RWPE1 (cell line): ENCODE measurements at places on chromosomes 5 and 9.
A peak's percentile ranks its signal among the peaks of the same experiment; 100 is the strongest.

DNA sequence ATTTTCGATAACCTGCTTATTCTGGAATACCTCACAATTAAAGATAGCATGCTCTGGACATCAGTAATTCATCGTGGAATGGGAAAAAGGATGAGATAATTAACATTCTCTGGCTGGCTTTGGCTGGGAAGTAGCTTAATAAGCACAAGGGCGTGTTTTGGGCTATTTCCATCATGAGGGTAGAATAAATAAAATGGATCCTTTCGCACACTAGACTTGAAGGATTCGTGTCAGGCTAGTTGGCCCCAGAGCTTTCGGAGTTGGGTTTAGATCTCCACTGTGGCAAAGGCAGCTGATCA is 151.2 kb upstream of the ADRA1B start:
- no peak for DNase-seq

GRCh38 chr9:3941758-3942157 is 358.1 kb downstream of the GLIS3 start:
- no peak for DNase-seq

DNA sequence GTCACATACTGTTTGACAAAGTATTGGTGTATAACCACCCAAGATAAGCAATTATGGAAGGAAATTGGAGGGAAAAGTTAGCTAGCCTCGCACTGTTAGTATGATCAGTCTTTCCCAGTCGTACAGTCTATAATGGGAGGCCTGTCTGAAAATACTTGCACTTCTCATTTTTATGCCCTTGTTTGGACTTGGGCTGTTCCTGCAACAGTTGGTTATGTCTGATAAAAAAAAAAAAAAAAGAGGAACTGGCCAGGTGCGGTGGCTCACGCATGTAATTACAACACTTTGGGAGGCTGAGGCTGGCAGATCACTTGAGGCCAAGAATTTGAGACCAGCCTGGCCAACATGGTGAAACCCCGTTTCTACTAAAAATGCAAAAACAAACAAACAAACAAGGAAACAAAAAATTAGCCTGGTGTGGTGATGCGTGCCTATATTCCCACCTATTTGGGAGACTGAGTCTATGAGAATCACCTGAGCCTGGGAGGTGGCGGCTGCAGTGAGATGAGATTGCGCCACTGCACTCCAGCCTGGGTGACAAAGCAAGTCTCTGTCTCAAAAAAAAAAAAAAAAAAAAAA is 58.3 kb upstream of the ANKRD33B start:
- no peak for DNase-seq

DNA sequence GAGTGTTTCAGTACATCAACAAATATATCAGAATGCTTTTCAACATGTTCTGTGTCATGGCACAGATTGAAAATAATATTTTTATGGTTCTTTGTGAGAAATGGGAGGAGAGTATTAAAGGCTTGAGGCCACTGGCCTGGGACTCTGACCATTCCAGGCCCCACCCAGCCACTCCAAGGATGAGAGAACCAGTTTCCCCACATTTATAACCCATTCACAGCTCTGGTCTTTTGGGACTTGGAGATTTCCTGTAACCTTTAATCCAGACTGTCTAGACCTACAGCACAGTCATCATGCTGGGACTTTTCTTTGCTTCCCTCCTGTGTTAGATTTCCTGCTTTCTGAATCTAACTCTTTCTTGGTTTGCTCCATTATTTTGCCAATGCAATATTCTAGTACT is 389.6 kb downstream of the KIAA0825 start:
- no peak for DNase-seq

DNA sequence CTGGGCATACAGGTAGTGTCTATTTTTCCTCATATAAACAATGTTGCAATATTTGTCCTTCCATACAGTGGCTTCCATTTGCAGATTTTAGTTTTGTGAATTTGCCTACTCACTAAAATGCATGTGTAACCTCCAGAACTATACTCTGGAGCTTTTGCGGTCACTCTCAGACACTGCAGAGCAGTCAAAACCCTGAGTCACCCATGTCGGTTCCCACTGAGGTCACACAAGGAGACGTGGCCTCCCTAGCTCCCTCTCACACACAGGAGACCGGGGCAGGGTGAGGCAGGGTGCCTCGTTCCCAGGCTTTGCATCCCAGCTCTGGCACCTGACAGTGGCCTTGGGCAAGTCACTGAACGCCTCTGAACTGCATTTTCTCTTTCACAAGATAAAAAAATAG is 55.5 kb upstream of the ZNF354A start:
- DNase-seq: peak; percentile 78

DNA sequence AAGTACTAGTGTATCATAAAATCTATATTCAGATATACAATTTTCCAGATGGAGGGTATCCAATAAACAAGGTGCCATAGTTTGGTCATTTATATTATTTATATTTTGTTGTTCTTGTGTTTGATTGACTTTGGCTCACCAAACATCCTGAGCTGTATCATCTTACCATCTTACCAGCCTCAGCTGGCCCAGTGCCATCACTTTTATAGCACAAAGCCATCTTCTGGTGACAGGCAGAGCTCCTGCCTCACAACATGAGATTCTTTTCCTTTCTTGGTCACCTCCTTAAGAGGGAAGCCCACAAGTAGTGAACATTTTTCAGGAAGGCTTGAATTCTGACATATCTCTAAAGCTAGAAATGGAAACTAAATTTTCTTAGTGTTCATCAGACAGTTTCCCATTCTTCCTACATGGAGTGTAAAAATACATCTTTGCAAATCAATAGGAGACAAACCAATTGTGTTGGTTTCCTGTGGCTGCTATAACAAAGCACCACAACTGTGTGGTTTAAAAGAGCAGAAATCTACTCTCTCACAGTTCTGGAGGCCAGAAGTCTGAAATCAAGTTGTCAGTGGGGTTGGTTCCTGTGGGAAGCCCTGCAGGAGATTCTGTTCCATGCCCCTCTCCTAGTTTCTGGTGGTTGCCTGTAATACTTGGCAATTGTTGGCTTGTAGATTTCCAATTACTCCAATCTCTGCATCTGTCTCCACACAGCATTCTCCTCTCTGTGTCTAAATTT is 341.8 kb downstream of the MAN2A1 start:
- no peak for DNase-seq

GRCh38 chr5:107100121-107100520 is 570.6 kb downstream of the EFNA5 start:
- no peak for DNase-seq

DNA sequence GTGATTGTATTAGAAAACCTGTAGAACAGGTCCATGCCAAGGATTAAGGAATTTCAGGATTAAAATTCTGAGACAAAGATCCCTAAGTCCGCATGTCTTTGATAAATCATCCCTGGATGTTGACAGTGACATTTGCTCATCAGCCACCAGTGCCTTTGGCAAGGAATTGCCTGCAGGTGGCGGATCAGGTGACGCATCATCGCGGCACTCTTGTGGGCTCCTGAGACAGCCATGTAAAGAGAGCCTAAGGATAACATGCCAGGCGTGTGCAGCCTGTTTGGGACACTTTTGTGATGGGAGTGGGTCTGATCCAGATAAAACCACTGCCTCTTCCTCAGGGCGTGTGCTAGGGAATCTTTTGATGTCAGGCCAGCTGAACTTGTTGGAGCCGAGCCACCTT is 40.6 kb downstream of the ADCY2 start:
- no peak for DNase-seq

- DNase-seq: no peak
Measured at GRCh38 chr5:135851186-135851914, 16.9 kb downstream of the SLC25A48 start.

GRCh38 chr5:40191150-40191549 is 488.6 kb upstream of the PTGER4 start:
- DNase-seq: no peak

DNA sequence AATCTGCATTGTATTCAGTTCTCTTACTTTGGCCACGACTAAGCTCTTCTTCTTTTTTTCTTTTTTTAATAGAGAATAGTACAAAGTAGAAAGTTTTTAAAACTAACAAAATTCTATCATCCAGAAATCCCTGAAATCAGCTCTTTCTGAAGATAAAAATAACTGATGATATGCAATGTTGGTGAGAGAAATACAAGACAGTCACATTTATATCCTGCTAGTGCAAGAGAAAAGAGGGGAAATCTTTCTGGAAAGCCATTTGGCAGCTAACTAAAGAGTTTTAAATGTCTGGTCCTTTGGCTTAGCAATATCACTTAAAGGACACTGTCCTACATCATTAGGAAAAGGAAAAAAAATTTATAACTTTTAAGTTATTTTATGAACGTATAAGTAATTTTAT is 27.0 kb upstream of the FREM1 start:
- no peak for DNase-seq

- no peak for DNase-seq
Measured at GRCh38 chr9:137149363-137149762, 10.4 kb downstream of the GRIN1 start.

DNA sequence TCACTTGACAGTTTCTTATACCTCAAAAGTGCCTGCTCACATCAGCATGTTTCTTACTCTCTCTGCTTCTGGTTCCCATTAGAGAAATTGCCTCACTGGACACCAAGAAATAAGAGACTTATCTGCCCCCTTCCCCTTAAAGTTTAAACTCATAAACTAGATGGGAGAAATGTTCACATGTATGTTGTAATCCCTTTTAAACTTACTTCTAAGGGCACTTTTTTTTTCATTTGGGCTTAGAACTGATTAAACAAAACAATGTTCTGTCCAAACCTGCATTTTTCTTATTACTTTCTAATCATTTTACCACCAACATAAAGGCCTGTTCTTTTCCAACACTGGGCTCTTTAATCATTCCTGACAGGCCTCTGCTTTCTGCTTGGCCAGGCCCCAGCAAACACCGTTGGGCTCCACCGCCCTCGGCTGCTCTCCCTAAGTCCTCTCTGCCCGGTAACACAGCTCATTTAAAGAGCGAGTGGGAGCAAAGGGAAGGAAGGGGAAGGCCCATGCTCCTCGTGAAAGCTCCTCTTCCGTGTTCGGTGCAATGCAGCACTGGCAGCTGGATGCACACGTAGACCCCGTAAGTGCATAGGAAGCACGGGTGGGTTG is 53.4 kb downstream of the ROR2 start:
- no peak for DNase-seq

DNA sequence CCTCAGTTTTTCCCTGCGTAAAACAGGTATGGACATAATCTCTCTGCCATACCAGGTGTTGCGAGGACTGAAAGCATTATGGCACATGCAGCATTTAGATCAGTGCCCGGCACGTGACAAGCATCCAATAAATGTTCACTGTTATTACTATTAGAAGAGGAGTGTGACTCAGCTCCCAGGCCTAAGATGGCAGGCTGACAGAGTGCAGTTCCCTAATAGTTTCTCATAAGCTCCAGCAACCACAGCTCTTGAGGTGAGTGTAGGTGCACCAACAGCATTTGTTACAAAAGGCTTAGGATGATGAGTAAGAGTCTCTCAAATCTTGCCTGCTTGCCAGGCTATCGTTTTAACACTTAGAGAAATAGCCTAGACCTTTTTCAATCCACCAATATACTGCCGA is 28.9 kb upstream of the GLIS3 start:
- DNase-seq: no peak

DNA sequence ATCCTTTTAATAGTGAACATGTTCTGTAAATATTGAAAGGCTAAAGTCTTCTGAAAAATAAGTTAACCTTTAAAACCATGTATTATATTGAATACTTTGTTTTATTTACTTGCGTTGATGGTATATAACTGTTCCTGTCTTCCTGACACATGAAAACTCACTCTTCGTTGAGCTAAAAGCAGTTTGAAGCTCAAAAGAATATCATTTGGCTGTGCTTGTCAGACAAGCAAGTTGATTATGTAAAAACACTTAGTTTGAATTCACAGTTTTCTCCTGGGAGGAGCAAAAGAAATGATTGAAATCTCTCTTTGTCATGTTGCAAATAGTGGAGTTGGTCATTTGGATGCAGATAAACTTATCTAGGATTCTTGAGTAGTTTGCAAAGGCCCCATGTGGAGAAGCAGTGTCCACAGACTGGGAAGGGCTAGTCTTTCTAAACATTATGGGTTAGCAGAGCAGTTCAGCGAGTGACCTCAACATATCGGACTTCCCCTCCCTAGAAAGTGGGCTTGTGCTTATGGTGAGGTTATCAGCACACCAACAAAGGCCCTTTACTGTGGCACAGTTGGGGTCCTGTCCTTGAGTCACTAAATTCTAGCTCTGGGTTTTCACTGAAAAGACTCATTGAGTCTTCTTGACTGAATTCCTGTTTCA is 290.4 kb downstream of the CSNK1G3 start:
- DNase-seq: no peak

DNA sequence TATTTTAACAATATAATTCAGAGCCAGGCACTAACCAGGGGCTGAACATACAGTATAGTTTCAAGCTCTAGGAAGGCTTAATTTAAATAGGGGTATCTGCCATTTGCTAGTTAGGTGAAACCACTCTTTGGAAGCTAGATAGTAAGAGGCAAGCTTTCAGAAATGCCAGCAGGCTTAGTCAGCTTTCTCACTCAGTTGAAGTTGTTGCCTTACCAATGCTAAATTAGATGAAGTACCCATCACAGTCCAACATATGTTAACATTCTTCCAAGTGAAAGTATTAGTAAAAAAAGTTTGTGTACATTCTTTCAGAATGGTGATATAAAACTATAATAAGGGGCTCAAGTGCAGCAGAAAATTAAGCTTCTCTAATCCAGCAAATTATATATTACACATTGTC is 215.0 kb downstream of the CNTLN start:
- no peak for DNase-seq

DNA sequence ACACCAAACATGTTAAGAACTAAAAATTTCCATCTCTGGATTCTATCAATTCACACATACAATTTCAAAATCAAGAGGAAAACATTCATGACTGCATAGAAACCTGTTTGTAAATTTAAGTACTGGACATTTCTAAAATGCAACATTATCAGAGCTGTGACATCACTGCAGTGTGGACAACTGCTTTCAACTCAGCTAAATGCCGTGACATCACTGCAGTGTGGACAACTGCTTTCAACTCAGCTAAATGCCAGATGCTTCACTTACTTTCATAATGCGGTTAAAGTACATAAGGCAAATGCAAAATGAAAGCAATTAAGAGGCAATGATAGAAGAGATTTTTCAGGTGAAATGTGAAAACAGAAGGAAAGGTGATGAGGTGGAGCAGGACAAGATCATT is 161.5 kb downstream of the ARL15 start:
- no peak for DNase-seq

- peak; percentile 90 for DNase-seq
Measured at GRCh38 chr5:73496984-73497457, 1.2 kb upstream of the BTF3 start.

GRCh38 chr5:27475063-27475462 is 436.7 kb upstream of the CDH9 start:
- DNase-seq: no peak

- no peak for DNase-seq
Measured at GRCh38 chr9:19130436-19130835, 3.1 kb upstream of the PLIN2 start.

DNA sequence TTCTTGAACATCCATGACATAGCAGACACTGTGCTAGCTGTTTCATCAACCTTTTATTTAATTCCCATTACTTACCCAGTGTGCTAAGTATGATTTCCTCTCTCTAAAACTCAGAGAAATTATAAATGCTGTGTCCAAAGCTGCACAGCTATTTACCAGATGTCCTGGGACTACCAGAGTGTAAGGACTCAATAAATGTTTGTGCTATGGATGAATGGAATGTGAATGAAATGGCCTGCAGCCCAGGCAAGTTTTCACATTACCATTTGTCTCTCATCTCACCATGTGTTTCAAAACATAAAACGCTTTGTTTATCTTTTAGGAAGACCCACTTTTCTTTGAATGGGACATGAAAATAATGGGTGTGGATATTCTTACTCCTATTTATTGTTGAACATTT is 96.2 kb downstream of the ARHGEF28 start:
- DNase-seq: no peak
